GOT3 (cell line): ENCODE measurements at places on chromosomes 3 and 15.

GRCh38 chr15:99507504-99508310, 58.1 kb upstream of the MEF2A start:
- no peak for DNase-seq

DNA sequence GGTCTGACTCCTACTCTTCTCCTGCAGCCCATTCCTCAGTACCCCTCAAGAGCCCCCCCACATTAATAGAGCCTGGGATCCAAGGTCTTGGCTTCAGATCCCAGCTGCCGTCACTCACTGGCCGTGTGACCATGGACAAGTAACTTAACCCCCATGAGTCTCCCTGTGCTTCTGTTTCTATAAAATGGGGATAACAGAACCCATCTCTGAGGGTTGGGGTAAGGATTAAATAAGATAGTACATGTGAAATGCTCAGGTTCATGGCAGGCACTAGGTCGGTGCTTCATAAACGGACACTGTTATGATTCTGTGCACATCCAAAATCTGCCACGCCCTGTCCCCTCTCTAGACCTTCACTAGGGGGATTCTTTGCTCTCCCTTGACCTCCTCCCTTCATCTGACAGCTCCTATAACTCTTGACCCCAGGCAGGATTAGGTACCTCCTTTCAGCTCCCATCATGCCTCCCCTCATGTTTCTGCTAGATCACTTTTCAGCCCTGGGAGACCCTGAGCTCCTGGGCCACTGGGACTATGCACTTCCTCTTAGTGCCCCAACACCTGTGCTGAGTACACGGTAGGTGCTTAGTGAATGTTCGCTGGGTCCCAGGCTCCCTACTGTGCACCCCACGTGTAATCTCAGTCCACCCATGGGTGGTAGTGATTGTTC, 1.5 kb downstream of the CAND2 start:
- no peak for DNase-seq

DNA sequence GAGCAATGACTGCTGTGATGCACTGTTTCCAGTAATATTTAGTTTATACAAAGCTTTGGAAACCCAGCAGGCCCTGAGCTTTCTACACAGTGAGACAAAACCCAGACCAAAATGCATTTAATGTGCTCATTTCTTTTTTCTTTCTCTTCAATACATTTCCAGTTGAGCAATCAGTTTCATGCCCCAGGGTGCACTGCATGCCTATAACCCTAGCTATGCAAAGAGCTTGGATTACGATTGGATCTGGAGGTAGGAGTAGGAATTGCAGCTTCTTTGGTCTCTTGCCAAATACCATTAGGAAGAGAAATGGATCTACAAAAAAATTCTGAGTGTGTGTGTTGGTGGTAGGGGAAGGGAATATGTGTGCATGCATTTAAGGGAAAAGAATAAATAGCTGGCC, 1001.4 kb downstream of the SQOR start:
- no peak for DNase-seq

DNA sequence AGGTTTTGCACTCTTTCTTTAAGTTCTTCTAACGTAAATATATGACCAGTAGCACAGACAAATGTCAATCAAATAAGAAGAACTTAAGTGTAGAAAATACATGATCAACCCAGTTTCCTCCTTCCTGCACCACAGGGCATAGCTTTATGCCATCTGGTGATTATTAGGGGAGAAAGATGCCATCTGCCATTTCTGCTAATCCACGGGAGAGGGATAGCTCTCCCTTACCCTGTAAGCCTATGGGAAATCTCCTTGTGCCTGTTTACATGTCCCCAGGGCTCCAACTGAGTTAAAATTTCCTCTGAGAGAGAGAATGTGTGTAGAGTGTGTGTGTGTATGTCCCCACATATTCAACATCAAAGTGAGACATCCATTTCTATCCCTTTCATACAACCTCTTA, 135.9 kb downstream of the RSL24D1 start:
- no peak for DNase-seq

DNA sequence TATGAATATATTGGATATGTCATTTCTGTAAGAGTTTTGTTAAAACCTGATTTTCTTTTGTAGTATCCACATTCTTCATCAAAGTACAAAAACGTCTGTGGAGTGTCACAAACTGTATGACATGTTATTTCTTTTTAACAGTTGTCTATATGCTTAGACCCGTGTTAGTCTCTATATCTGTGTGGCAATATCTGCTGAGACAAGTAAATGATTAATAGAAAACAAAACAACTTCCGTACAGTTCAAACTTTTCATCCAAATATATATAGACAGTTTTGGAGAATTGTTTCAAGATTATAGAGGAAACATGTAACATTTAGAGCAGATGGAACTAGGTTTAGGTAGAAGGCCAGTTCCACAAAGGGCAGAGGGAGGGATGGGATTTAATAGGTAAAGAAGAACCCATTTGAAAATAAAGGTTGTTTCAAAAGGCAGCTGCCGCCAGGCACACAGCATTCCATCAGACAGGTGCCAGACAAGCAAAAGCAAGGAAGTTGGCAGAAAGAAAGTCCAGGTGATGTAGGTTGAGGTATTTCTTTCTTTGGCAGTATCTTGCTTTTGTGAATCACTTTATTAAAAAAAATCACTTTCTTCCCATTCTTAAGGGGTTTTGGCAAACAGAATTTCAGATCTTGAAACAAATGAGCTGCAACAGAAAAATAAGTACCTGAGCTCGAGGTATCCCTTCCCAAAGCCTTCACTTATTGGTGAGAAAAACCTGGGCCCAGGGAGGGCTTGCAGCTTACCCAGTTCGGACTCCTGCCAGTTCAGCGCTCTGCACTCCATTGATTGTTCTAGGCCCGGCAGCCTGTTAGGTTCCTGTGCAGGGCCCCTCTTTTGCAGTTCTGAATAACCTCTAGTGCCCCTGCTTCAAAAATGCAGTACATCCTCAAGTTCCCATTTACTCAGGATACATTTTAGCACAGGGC, 49.0 kb downstream of the LRRN1 start:
- DNase-seq, result no peak

DNA sequence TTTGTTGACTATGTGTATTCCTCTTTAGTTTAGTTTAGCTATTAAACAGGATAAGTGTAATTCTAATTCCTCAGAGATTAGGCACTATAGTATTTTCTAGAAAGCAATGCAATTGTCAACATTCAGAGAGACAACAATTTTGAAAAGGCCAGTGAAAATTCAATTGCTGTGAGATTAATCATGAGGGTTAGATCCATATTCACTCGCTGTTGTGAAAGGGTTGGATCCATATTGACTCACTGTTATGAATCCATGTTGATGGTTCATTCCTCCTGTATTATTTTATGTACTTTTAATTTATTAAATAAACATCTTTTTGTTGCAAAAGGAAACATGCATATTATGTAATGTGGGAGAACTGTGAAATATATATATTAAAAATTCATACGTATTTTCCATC, 641 bp downstream of the TRAT1 start:
- DNase-seq, result no peak

- DNase-seq, result no peak
These were observed 4.6 kb upstream of the FBLN2 start for GRCh38 chr3:13544293-13544831.

- no peak for DNase-seq
These were observed 51.1 kb downstream of the SYNM start for GRCh38 chr15:99155961-99156443.

DNA sequence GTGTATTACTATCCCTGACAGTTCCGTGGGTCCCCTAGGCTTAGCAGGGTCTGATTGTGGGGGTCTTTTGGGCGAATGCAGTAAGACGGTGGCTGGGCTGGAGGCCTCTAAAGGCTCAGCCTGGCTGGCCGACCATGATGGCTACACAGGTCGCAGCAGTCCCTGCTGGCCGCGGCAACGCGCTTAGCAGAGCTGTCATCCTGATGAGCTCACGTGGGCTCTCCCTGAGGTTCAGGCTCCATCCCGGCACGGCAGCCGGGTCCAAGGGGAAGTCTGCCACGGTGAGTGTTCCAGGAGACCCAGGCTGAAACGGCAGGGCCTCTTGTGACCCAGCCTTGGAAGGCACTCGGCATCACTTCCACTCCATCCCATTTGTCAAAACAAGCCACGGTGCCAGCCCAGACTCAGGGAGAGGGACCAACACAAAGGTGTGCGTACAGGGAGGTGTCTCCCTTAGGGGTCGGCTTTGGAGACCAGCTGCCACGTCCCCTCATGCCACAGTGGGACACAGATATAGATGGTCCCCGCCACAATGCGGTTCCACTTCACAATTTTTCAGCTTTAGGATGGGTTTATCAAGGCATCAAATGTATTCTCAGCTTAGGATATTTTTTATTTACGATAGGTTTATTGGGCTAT, 101.8 kb downstream of the XXYLT1 start:
- no peak for DNase-seq

DNA sequence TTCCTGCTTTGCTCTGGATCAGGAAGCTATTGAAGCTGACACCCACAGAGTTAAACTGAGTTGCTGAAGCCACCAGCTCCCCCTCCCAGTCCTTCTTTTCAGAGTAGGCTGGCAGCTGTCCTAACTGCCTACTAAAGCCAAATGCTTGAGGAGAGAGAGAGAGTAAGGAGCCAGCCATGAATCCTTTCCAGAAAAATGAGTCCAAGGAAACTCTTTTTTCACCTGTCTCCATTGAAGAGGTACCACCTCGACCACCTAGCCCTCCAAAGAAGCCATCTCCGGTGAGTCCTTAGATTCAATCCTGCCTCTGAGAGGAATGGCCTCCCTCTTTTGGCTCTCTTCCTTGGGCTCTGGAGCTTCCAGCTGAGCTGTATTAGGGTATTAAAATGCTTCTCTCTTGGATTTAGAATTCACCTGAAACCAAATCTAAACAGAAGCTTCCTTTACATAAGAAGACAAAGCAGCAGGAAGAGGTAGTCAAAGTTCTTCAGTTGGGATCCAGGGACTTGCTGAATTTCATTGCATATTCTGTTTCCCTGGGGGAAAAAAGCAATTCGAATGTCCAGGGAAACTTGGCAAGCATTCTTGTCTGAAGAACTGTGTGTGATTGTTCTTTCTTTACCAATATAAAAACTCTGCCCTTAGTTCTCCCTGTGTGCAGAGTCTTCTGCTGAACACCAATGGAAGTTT, at the start of gene SLC15A2:
Gene SLC15A2 (plus strand): TSS at position 101 of the 690 bp plus-strand sequence. CDS start 76 bp downstream, at position 177.
- no peak for DNase-seq

GRCh38 chr3:150128126-150128525, 157.4 kb upstream of the PFN2 start:
- no peak for DNase-seq

DNA sequence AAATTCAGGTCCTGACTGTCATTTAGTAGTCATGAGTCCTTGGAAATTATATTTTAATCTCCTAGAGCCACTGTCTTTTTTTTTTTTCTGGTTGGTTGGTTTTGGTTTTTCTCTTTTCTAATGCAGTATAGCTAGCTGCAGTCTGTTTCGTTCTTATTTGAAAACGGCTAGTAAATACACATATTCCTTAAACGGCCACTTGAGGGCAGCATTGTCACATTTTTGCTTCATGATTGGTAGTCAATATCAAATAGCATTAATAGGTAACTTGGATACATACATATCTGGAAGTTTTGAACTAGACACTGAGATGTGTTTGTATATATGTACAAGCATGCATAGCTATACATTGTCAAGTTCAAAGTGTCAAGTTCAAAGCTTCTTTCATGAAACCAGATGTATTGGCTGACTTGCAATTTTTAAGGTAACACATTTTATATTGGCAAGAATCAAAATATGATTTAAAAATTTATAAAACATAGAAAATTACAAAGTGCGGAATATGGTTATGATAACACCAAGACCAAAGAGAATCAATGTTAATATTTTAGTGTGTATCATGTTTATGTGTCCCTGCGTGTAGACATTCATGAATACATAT, 22.5 kb downstream of the GABRA5 start:
- DNase-seq, result no peak

DNA sequence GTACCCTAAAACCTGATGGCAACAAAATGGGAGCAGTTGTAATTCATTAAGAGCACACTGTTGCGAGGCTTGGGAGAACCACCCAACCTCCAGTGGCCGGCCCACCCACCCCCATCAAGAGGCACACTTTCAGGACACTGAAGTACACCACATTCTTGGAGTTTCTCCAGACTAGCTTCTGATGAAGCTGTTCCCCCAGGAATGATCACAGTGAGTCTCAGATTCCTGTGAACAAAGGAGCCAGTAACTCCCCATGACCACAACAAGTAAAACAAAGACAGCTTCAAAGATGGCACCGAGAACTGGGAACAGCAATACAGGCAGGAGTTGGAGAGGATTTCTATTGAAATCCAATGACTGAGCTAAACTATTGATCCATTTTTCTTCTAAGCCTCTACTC, 126.0 kb downstream of the ST8SIA2 start:
- no peak for DNase-seq

DNA sequence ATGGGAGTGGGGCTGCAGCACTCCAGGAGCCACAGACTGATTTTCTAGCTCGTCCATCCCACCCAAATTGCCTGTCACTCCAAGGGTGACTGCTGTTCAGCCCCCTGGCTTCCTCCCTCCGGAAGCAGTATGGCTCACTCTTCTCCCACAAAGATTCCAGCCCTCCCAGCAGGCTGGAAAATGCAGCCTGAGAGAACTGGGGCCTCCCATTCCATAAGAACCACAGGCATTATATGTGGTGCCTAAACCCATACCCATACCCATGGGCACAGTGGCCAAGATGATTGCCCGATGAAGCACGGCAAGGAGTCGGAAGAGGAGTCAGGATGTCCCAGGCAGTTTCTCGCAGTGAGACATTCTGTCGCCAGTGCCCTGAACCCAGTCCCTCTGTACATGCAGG, 6.0 kb upstream of the VILL start:
- no peak for DNase-seq

DNA sequence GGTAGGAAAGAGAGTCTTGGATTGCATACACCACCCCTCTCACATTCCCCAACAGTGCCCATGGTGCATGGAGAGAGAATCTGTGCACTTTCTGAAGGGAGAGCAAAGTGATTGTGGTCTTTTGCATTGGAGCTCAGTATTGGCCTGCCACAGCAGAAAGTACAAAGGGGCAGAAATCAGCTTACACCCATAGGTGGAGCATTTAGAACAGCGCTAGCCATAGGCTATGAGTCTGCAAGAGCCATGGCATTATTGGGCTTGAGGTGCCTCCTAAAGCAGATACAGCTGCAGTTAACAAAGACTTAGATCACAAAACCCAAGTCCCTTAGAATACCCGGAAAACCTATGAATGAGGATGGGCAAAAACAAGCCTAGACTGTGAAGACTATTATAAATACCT, 21.8 kb downstream of the SI start:
- no peak for DNase-seq

- DNase-seq, result no peak
These were observed 121.5 kb upstream of the TSPAN3 start for GRCh38 chr15:77192451-77192850.

GRCh38 chr15:62878070-62878469, 164.5 kb upstream of the TPM1 start:
- no peak for DNase-seq

DNA sequence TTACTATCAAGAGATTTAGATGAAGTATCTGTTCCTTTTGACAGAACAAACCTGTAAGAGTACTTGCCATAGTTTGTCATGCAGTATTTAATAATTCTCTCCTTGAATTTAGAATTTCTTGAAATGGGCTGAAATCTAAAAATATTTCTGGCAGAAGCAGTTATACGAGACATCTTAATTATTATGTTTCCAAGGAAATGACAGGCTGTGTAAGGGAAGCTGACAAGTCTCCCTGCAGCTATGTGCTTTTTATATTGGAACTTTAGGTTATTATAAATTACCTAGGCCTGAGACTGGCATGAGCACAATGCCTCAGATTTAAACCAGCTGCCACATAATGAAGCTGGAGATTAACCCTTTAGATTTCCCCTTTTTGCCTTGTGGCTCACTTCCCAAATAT, 365.0 kb upstream of the EPHA6 start:
- no peak for DNase-seq
